ENCODE measurements at places on chromosomes 11 and 22. TPM values are rescaled to one million over a fixed set of nuclear protein-coding genes. Genes with fewer than 3 reads are reported as not detected.

- no peak for DNase-seq
Measured at GRCh38 chr11:12789596-12790215, 115.5 kb downstream of the TEAD1 start.

DNA sequence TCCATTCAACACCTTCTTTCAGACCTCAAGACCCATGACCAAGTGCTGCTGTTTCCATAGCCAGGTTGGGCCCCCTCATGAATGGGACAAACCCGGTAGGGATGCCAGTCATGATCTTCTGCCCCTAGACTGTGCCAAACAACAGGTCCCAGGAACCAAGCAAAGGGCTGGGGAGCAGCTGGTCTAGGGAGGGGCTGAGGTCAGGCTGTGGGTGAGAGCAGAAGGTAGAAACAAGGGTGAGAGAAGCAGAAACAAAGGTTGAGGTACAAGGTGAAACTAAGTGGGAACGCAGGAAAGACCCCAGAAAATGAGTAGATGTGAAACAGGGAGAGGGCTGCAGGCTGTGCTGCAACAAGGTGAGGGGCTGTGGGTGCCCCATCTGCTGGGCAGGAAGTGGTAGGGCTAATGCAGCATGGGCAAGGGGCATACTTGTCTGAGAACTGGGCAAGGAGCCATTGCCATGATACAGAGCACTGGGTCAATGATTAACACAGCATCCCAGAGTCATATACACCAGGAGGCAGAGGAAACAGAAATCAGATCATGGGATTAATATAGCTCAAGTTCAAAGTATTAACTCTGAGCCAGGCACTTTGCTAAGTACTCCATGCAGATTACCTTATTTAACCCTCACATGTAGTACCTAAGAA lies 45.9 kb downstream of the SLC1A2 start:
- no peak for DNase-seq

ADSL gene
- 101 TPM for polyA plus RNA-seq

PSMC3 gene
- 184 TPM for polyA plus RNA-seq

- no peak for DNase-seq
Measured at GRCh38 chr11:37333345-37333744, 735.3 kb upstream of the RAG2 start.

DNA sequence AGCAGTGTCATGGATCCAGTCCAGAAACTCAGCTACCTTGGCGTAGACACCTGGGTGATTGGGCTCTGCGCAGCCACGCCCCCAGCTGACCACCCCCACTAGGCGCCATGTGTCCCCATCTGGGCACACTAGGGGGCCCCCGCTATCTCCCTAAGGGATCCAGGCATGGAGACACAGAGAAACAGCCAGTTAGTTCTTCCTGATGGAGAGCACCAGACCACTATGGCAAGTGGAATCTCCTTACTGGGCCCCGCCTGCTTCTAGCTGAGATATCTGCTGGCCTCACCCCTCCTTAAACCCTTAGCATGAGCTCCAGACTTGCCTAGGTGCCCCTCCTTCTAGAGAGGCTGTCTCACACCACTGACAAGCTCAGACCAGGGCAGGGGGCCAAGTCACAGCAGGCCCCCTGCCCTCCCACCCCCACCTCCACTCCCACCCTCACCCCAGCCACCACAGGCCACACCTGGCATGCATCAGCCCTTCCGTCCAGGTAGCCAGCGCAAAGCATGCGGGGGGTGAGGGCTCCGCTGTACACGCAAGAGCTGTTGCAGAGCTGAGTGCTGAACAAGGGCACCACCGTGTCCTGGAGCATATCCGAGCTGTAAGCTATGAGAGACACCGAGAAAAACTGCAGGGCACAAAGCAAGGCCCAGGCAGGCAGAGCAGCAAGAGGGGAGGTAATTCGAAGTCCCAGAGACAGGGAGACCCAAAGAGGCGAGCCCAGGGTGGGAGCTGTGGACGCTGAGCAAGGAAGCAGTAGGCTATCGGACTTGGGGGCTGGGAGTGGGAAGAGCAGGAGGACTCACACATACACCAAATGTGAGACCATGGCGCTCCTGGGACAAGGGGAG lies 16.1 kb downstream of the TMPRSS5 start:
- DNase-seq: no peak

PIK3IP1 gene
- 7.9 TPM for polyA plus RNA-seq

GRCh38 chr11:11856638-11857037 lies 14.9 kb downstream of the USP47 start:
- no peak for DNase-seq

- no peak for DNase-seq
Measured at GRCh38 chr11:115396533-115396932, 107.7 kb downstream of the CADM1 start.

GRCh38 chr11:808427-809286 lies 1.1 kb upstream of the RPLP2 start:
- no peak for DNase-seq

- DNase-seq: no peak
Measured at GRCh38 chr11:64151337-64151736, 14.6 kb downstream of the MACROD1 start.

- DNase-seq: no peak
Measured at GRCh38 chr11:66970371-66970806, 4.7 kb upstream of the C11orf86 start.

PHRF1 gene
- 10.5 TPM for polyA plus RNA-seq

DNA sequence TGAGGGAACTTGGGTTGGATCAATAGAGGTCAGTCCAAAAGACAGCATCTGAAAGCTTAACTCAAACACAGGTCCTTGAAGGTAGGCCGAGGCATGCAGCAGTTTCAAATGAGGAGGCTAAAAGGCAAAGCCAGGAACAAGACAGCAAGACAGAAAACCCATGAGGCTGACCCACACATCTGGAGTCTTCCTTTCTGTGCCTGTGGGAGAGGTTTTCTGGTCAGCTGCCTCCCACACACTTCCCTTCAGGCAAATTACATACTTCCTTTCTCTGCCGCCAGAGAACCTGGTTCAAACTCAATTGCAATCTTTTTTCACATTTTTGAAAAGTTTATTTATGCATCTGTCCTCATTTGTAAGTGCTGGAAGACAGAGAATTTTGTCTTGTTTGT lies 29.8 kb upstream of the CRTAM start:
- no peak for DNase-seq

- DNase-seq: no peak
Measured at GRCh38 chr11:113519989-113520613, 44.9 kb upstream of the DRD2 start.

GRCh38 chr11:7964873-7965272 lies 374 bp downstream of the NLRP10 start:
- no peak for DNase-seq

DNA sequence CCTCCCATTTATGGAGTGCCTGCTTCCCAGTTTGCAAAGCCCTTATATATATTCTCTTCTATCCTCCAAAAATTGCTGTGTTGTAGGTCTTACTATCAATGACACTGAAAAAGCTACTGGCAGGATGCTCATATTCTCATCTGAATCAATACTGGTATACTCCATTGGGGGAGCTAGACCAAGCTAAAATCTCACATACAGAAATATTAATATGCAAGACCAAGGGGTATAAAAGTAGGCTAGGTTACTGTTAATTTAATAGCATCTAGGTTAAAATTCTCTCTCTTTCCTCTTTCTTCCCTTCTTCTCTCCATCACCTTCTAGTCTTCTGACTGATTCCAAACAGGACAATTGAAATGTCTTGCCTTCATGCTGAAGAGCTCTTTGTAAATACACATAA lies 17.1 kb upstream of the BDNF start:
- no peak for DNase-seq

DNA sequence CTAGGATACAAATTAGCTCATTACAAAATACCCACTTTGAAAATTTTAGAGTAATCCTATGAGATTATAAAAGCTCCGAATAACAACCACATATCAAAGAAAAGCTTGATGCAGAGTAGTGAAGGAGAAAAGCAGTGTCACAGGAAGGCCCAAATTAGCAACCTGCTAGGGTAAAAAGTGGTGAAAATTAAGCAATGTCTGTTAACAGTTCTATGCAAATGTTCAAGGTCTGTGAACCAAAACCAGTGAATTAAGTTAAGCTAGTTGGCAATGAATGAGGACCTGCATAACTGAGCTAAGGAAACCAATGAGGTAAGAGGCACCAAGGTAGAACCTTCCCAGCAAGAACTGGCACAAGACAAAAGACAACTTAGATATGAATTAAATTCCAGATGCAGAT lies 29.6 kb downstream of the PRDM10 start:
- no peak for DNase-seq

DNA sequence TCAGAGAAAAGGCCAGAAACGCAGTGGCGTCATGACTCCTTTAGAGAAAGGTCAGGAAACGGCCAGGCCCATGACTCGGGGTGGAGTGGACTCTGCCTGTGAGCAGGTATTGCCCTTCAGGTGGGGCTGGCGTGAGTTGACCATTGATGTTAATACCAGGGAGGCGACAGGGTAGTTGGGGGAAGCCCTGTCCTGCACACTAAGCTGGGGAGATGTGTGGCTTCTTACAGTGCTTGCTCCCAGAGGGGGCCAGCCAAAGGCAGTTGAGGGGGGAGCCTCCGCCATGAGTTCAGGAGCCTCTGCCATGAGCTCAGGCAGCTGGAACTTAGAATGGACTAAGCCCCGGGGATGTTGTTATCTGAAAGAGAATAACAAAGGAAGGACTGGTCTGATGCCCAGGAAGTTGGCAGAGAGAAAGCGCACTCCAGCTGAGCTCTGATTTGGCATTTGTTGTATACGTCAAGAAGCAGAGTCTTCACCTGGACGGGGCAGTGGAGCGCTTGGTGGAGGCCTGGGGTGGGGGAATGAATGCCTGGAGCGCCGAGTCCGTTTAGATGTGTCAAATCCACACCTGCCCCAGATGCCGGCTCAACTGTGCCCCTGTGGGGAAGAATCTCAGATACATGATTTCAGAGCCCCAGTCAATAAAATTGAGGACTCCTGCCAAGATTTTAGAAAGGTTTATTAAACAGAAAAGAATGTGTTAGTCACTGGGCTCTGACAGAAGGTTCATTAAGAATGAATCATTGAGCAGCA lies 222.5 kb downstream of the TBC1D22A start:
- no peak for DNase-seq

Data from heart right ventricle (tissue), 16 donors.